ENCODE measurements at places on chromosomes 5 and 9. TPM values are rescaled to one million over a fixed set of nuclear protein-coding genes. Genes with fewer than 3 reads are reported as not detected.

SPINK7 gene
- 23.1 TPM for total RNA-seq

PNPLA7 gene
- total RNA-seq = 44.3 TPM

DNA sequence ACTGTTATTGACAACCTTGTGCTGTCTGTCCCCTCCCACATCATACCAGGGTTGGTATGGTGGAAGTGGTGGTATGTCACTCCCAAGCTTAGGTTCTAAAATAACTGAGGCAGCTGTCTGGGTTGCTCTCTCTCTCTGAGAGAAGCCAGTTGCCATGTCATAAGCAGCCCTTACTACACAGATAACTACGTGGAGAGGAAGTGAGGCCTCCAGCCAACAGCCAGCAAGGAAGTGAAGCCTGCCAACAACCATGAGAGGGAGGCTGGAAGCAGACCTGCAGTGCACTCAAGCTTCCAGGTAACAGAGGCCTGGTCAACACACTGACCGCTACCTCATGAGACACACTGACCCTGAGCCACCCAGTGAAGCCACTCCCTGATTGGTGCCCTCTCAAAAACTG is 18.6 kb downstream of the CTNNAL1 start:
- DNase-seq = no peak

DNA sequence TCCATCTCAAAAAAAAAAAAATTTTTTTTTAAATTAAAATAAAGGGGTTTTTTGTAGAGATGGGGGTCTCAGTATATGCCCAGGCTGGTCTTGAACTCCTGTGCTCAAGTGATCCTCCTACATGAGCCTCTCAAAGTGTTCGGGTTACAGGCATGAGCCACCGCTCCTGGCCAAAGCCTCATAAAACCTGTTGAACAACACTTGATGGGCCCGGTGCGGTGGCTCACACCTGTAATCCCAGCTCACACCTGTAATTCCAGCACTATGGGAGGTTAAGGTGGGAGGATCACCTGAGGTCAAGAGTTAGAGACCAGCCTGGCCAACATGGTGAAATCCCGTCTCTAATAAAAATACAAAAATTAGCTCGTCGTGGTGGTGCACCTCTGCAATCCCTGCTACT is 7.7 kb upstream of the NPM1 start:
- DNase-seq = peak; percentile 72

EQTN gene
- total RNA-seq = not detected

DNA sequence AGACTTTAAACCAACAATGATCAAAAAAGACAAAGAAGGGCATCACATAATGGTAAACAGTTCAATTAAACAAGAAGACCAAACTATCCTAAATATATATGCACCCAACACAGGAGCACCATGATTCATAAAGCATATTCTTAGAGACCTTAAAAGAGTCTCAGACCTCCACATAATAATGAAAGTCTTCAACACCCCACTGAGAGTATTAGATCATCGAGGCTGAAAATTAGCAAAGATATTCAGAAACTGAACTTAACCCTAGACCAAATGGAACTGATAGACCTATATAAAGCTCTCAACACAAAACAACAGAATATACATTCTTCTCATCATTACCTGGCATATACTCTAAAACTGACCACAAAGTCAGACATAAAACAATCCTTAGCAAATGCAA is 11.7 kb upstream of the SPINK14 start:
- no peak for DNase-seq

DNA sequence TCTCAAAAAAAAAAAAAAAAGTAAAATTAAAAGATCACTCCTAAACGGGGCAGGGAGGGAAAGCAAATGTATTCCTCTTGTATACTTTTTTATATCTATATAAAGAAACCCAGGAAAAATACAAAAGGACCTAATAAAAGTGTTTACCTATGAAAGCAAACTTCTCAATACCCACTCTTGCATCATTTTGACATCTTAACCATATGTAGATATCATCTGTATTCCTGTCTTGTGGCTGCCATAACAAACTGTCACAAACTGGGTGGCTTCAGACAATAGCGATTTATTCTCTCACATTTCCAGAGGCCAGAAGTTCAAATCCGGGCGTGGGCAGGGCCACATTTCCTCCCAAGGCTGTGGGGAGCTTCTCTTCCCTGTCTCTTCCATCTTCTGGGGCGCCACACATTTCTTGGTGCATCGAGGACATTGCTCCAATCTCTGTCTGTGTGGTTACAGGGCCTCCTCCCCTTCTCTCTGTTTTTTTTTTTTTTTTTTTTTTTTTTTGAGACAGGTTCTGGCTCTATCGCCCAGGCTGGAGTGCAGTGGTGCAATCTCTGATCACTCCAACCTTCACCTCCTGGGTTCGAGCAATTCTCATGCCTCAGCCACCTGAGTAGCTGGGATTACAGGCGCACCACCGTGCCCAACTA is 58.4 kb upstream of the IL17B start:
- no peak for DNase-seq

DNA sequence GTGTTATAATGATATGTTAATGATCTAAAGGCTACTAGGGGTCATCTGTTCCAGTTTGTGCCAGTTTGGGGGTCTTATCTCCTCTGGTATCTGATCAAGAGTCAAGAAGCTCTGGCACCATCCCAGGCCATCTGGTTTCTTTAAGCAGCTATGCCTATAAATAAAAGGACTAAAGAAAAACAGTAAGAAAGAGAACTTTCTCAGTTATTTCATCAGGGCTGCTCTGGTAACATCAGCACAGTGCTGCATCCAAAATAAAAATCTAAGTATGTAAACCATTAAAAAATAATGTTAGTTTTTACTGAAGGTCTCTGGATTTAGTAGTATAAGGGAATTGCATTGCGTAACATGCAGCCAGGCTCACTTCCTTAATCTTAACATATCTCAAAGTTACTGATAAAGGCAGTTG is 185.0 kb downstream of the NR2F1-AS1 start:
- DNase-seq = no peak

TENT4A gene
- 22.5 TPM for total RNA-seq
